ENCODE measurements at places on chromosomes 6 and 20. TPM values are rescaled to one million over a fixed set of nuclear protein-coding genes. Genes with fewer than 3 reads are reported as not detected.

The SNX3 gene
- polyA plus RNA-seq = 265 TPM

GRCh38 chr6:84953111-84953755 lies 188.8 kb upstream of the TBX18 start:
- no peak for DNase-seq

DNA sequence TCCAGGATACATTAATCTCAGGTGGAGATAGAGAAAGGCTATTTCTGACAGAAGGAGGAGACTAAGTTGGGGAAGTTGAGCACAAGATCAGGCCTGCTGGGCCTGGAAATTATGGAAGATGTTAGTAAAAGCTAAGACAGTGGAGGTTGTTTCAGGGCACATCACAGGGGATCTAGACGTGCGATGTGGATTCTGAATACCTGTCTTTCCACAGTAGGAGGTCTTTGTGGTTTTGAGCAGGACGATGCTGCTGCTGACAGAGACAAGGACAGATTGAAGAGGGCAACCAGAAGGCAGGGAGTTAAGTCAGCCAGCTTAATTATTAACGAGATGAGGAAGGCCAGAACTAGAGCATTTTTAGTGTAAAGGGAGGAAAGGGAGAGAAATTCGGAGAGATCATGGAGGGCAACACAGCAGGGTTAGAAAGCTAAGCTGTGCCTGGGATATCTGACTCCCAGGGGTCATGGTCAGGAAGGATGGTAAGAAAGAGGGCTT lies 384.9 kb downstream of the MAFB start:
- DNase-seq = no peak

DNA sequence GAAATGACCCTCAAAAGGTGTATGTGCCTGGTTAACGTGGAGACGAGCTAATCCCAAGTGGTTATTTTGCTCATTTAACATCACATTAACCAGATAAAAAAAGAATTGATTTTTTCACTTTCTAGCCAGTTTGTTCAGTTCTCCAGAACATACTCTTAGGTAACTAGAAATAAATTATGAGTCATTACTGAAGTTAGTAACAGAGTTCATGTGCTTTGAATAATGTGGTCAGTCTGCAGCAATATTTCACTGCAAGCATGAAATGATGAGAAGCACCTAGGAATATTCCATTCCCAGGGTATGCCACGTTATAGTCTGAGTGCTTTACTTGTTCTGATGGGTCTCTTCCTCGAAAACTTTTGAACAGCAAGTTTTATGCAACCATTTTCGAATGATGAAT lies 138.3 kb upstream of the INSM1 start:
- DNase-seq = no peak

DNA sequence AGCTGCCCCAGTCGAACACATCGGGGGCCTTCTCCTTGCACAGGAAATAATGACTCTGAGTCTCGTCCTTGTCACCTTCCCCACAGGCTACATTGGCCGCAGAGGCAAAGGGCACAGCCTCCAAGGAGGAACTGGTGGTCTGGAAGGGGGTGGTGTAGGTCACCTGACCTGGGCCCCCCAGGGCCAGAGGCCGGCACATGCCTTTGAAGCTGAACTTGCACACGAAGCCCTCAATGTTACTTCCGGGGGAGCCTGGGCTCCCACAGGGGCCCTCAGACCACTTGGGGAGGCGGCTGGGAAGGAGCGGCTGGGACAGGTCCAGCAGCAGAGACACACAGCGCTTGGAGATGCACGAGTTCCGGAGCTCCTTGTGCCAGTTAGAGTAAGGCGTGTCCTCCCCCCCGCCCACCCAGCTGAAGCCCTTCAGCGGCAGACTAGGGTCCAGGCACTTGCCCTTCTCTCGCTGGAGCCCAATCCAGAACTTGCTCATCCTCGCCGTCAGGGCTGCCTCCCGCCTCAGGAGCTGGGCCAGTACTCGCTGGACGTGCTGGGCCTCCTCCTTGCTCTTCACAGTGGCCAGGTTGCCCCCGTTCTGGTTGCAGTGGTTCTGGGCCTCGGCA lies 578 bp downstream of the CD93 start:
- DNase-seq = no peak

DNA sequence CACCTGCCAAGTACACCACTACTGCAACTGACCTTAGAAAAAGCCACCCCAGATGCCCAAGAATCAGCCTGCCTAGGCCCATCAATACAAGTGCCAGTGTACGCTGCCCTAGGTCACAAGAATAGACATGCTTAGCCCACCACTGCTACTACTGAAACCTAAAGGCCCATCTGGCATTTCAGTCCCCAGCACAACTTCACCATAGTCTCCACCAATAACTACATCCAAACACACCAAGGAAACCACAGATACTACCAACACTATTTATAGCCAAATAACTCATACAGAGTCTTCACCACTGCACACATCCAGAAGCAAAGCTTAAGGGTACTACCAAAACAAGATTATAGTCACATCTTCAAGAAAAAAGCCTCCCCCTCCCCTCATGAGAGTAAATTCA lies 28.2 kb downstream of the TREML4 start:
- DNase-seq = no peak

- DNase-seq = no peak
Measured at GRCh38 chr6:16985513-16986284, 116.2 kb upstream of the STMND1 start.

- DNase-seq = no peak
Measured at GRCh38 chr6:41174610-41175009, 11.7 kb upstream of the TREM2 start.

All from left renal pelvis (tissue), 4 donors.